ENCODE measurements at places on chromosomes 11 and 22.
A peak's percentile ranks its signal among the peaks of the same experiment; 100 is the strongest.

GRCh38 chr11:126561327-126561893 lies 205.9 kb downstream of the ST3GAL4 start:
- peak; percentile 36 for DNase-seq

DNA sequence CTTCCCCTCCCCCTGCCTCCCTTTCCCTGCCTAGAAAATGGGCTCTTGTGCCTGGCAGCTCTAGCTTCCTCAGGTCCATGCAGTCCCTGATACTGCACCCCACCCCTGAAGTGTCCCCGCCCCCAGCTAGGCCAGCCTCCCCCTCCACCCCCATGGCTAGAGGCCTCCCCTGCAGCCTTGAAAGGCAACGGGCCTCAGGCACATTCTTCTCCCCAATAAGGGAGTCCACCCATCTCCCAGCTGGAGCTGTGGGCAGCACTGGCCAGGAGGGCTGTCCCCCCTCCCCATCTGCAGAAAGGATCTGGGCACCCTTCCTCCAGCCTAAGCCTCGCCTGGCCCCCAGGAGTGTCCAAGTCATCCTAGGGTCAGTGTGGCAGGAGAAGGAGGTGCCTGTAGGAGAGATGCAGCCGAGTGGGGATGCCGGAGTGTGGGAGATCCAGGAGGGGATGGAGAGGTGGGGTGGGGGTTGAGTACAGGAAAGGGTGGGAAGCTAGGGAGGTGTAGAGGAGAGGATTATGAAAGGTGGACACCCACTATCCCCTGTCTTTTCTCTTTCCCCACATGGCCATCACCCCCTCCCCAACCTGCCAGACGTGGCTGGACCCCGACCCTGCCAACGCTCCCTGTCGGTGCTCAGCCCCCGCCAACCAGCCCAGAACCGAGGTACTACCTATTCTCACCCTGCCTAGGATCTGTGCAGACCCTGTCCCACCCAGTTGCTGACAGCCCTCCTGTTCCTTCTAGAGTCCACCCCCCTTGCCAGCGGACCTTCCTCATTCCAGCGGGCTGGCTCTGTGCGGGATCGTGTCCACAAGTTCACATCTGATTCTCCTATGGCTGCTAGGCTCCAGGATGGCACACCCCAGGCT lies 9.3 kb downstream of the SMTN start:
- DNase-seq, result no peak

- DNase-seq, result no peak
Observed at GRCh38 chr11:110446061-110446460, 16.3 kb downstream of the FDX1 start.

- peak; percentile 26 for DNase-seq
Observed at GRCh38 chr22:38799265-38800002, 5.5 kb upstream of the DNAL4 start.

GRCh38 chr22:43128116-43128515 lies 15.1 kb downstream of the MCAT start:
- DNase-seq, result no peak

GRCh38 chr11:9078113-9079086 lies 13.0 kb downstream of the SCUBE2 start:
- DNase-seq, result peak; percentile 28

GRCh38 chr11:58829786-58830185 lies 14.7 kb downstream of the GLYATL2 start:
- no peak for DNase-seq

DNA sequence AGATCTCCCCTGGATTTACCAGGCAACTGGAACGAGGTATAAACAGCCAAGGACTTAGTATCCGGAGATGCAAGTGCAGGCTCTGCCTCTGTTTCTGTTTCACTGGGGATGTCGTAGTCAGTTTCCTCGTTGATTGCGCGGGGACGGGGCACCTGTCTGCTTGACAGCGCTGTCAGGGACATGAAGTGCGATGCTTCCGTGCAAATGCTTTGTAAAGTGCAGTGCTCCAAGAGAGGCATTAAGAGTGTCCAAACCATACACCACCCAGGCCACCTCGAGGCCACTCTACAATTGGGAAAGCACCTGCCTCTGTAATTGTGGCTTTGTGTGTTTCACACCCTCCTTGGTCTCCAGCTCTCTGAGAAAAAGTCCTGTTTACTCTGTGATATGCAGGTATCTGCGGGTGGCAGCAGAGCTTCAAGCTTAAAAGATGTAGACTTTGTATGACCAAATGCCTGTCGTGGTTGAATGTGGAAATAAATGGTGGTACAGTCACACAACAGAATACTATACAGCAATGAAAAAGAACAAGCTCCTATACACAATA lies 18.6 kb upstream of the CD5 start:
- DNase-seq, result no peak

DNA sequence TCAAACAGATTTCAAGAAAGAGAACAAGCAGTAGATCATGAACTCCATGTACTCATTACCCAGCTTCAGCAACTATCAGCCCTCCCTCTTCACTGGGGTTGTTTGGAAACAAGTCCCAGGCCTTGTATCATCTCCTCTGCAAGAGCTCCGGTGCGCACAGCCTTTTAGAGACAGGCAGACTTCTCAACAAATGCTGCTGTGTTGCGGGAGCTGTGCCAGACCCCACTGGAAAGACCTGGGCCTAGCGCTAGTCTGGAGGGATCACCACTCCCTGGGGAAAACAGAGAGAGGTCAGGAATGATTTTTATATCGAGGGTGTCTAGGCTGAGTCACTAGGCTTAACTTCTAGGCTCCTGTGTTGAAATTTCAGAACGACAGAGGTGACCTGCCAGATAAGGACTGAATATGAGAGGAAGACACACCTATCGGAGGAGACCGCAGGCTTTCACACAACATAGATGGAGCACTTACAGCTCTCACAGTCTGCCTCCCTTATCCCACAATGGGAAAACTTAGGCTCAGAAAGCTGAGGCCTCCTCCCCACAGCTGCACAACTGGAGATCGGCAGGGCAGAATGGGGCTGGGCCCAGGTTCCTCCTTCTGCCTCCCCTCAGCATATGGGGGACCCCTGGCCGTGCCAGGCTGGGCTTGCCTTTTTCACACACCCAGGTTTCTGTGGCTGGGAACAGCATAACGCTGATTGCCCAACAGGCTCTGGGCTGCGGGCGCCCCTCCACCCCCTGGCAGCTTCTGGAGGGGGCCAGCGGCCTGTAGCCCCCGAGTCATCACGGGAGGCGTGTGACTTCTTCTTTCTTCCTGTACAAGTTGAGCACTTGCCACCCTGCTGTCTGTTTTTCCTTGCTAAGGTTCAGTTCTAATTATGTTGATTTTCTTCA lies 86.0 kb downstream of the PKNOX2 start:
- DNase-seq, result no peak

GRCh38 chr11:69272055-69272454 lies 21.9 kb upstream of the MYEOV start:
- no peak for DNase-seq
